ENCODE measurements at places on chromosomes 16 and 17.

- peak; percentile 25 for ATAC-seq
Measured at GRCh38 chr17:32341141-32341856, 674 bp downstream of the C17orf75 start.

DNA sequence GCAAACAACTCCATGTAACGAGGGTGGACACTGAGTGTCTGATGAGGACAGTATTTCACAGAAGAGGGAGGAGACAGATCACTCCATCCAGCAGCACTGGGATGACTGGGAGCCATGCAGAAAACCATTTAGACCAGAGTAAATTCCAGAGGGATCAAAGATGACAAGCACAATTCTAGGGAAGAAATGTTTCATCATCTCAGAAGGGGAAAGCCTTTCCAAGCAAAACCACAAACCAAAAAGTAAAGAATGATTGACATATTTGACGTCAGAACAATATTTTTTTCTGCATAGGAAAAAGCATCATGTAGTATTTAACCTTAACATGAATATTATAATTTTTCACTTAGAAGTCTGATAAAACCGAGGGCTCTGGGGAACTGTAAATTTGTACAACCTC, 4.8 kb downstream of the DNASE1 start:
- no peak for ATAC-seq

GRCh38 chr16:11379420-11379819, 34.2 kb downstream of the RMI2 start:
- ATAC-seq = peak; percentile 98

DNA sequence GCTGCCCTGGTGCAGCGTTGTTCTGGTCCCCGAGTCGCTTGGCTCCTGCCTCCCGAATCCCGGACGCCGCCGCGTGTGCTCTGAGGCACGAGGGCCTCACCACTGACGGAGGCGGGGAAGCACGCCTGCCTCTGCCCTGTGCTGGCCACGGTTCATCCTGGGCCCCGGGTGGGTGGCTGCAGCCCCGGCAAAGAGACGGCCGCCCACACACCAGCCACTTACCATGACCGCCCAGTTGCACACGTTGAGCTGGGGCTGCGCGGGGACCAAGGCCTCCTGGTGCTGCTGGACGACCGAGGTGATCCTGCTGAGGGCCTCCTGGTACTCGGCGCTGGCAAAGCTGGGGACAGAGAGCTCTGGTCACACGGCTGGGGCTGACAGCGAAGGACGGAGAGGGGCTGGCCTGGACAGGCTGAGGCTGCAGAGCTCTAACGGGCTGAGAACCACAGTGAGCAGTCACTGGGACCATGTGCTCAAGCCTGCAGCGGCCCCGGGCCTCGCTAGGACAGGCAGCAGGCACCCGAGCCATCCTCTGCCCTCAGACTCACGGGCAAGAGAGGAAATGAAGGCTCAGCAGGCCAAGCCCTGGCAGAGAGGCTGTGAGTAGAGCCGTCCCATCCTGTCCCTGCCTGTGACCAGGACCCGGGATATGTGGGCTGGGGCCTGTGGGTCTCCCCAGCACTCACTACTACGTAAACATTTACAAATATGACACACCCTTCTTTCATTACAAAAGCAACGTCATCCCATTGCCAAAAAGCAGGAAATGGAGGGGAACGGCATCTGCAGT, 6.3 kb upstream of the APRT start:
- ATAC-seq = no peak

DNA sequence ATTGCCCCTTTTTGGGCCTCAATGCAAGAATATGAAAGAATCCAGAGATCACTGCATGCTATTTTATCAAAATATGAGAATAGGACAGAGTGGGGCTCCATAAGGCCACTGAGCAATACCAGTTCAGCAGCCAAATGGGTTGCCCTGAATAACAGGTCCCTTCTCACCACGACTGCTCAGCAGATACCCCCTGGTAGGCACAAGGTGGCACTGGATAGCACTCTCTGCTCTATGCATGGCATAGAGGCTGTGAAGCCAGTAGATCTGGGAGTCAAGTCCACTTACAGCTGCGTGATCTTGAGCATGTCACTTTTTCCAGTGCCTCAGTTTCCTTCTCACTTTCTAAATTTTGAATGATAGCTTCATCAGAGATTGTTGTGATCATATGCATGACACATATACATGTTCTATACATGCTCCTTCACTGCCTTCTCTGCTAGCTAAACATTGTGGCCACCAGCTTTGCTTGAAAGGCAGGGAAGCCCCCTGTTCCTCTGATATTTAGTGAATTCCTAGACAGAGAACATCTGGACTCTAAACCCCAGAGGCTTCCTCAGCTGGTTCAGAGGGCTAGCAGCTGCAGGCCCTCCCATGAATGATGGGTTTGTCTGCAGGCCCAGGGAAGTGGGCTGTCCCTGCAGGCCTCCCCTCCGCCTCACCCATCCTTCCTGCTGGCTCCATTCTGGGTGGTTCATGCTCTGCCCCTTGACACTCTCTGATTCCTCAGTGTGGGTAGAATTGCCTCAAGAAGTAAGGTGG, 84.9 kb upstream of the ASIC2 start:
- ATAC-seq = no peak

DNA sequence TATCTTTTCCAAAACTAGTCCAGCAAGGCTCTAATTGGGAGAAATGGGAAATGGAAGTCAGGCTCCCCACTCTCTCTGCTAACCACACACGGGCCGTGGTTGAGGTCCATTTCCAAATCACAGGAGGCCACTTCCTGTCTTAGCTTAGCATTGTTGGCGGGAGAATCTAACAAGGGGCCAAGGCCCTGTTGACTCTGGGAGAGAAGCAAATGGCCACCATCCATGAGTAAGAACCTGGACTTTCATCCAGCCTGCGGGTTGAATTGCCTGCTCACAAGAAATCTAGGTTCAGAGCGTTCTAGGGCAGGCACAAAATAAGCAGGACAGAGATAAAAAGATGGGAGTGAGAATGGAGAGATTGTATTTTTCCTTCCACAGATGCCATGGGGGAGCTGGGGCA, 5.7 kb downstream of the FAM20A start:
- no peak for ATAC-seq

- no peak for ATAC-seq
Measured at GRCh38 chr16:5026664-5027063, 7.1 kb downstream of the NAGPA start.

GRCh38 chr17:66675991-66676371, 158.9 kb upstream of the CACNG5 start:
- ATAC-seq = no peak

GRCh38 chr16:57689762-57690558, 4.6 kb upstream of the DRC7 start:
- ATAC-seq = peak; percentile 29

DNA sequence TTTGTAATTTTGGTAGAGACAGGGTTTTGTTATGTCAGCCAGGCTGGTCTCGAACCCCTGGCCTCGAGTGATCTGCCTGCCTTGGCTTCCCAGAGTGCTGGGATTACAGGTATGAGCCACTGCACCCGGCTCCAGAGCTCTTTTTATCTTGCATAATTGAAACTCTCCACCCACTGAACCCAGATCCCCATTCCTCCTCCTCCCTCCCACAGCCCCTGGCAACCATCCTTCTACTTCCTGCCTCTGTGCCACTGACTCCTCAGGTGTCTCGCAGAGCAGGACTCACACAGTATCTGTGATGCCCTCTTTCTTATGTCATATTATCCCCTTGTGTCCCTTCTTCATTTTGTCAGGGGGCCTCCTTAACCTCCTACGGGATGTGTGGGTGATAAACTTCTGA, 340.7 kb downstream of the SLC39A11 start:
- no peak for ATAC-seq
